ENCODE measurements at places on chromosomes 12 and 14.

DNA sequence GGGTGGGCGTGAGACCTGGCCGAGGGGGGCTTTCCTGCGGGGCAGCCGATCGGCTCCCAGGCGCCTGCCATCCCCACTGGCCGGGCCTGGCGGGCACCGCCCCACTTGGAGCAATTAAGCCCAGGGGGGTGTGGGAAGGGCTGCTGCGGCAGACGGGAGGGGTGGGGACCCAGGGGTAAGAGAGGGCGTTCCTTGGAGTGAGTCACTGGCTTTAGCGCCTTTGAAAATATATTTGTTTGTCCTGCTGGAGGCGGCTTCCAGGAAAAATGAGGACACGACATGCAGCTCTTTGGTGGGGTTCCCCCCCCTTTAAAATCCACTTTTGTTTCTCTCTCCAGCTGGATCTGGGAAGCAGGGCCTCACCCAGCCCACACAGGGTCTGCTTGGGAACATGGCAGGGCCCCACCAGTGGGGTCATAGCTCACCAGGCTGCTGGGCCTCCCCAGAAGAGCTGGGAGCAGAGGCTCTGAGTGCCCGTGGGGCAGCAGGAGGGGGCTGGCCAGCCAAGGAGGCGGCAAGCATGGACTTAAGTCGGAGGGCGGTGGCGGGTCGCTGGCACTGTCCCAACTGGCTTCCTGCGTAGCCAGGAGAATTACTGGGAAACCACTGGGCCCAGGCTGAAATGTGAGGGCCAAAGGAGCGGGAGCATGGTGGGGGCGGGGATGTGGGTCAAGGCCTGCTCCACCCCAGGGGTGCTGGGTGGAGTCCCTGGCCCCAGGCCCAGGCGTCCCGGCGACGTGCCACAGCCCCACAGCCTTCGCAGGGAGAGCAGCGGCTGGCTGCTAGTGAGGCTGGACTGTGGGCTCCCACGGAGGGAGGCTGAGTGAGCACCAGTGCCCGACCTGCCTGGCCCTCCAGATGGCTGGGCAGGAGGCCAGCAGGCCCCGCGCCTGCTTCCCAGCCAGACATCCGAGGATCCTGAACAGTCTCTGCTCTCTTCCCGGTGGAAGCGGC is 128.0 kb downstream of the RFLNA start:
- peak; percentile 85 for DNase-seq

- no peak for DNase-seq
Observed at GRCh38 chr12:93856611-93857010, 179.4 kb downstream of the CRADD start.

DNA sequence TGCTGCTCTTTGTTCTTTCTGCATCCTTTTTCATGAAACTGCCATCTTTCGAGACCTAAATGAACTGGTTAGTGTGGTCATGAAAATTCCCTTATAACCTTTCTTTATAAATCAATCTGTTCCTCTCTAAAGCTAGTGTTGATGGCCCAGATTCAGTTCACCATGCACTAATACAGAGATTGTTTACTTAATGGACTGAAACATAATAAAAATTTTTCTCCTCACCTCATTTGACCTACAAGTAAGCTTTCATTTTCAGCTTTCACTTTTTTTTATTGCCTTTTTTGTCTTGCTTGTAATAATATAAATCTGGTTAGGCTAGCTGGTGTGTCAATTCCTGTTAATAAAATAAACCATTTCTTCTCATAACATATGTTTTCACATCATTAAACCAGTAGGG is 183.8 kb downstream of the CCDC59 start:
- DNase-seq, result no peak

GRCh38 chr14:62097072-62097471 is 334.9 kb downstream of the SNAPC1 start:
- no peak for DNase-seq

DNA sequence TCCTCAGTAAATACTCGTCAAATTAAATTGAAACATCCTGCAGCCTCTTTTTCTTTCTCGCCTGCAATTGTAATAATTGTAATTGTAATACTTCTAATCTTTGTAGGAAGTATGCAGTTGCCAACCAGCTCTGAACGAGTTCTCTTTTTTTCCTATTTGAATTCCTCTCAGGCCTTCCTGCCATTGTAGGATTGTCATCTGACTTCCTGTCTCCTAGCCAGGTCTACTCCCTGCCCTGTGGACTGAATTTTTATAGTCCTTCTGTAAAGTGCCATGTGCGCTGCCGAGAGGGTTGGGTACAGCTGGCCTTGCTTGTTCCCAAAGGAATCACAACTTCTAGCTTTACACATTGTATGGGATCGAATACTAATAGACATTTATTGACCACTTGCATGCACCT is 183.3 kb downstream of the SSPN start:
- DNase-seq, result no peak

- no peak for DNase-seq
Observed at GRCh38 chr12:126518596-126519200, 1453.5 kb downstream of the AACS start.

DNA sequence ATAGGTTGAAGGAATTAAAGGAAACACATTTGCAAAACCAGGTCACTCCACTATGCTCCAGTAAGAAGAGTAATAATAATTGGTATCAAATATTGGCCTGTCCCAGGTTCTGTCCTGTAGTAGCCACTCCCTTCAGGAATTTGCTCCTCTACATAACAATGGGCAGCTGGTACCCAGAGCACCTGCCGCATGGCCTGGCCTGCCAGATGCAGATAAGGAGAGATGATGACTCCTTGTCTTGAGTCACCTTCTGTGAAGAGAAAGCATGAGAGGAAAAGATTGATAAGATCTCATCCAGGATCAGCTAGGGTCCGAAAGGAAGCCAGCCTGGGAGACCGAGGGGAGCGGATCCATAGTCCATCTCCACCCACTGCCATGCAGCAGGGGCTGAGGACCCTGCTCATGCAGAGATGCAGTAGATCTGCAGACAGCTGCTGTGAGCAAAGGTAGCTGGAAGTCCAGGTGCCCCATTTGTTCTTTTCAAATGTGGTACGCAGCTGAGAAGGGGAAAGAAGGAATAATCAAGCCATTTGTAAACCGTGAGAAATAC is 24.3 kb downstream of the VCPKMT start:
- no peak for DNase-seq

DNA sequence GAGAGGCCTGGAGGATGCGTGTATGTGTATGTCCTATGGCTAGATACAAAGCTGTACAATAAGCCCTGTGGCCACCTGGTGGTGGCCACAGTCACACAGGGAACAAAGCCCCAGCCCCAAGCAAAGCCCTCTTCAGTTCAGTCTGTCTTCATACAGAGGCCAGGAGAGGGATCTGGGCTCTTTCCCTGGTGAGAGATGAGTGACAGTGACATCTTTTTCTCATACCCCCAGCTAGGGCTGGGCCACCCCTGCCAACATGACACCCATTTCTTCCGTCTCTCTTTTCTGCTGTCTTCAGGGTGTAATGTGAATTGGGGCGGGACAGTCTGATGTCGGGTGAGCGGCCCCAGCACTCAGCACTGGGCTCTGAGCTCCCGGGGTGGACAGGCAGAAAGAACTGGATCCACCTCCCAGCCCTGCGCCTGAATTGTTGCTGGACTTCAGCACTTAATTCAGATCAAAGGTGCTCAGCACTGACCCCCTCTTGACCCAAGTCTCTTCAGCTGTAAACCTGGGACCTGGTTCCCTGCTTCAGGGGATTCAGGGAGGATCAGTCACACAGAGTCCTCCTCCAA is 59.8 kb downstream of the SERPINA3 start:
- DNase-seq, result no peak

Measured in RCC 7860 (cell line).